ENCODE measurements at places on chromosomes 12 and 14.

DNA sequence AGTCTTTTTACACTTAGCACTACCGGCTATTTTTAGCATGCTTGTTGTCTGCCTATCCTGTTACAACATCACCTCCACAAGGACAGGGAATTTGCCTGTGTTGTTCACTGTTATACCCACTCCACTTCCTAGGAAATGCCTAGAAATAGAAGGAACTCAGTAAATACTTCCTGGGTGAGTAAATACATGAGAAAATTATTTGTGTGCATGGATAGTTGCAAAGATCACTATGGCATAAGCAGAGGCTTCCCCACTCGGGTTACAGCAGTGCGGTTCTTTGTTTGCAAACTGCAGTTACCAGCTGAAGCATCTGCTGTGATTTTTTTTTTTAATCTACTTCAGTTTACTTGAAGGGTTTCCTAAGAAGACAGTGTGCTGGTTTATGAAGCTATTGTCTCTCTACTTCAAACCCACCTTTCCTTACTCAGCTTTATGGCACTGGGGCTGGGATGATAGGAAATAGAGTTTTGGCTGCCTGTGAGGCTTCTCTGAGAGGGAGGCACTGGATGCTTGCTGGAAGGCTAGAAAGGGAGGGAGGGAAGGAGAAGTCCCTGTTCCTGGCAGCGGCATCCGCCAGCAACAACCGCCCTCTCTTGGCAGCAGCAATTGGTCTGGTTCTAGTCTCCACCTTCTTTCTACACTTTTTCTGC is 29.0 kb downstream of the PDE6H start:
- DNase-seq = peak; percentile 46

DNA sequence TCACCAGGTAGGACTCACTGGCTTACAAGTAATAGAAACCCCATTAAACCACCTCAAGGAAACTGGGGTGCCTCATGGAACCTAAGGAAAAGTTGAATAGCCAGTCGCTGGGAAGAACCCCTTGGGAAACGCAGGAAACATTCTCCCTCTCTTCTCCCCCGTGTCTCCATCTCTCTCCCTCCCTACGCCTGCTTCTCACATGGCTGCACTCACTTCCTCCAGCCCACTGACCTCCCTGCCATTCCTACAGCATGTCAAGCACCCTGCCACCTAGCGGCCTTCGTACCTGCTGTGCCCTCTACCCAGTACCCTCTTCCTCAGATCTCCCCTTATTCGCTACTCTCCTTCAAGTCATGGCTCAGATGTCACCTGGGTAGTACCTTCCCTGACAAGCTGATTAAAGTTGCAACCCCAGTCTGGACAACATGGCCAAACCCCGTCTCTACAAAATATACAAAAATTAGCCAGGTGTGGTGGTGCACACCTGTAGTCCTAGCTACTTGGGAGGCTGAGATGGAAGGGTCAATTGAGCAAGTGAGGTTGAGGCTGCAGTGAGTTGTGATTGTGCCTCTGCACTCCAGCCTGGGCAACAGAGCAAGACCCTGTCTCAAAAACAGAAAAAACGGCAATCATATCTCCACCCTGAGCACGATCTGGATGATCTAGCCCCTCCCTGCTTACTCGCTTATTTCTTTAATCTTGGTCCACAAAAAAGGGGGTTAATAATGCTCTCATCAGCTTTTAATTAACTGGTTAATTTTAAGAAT is 6.4 kb upstream of the DTX1 start:
- peak; percentile 53 for DNase-seq

- no peak for DNase-seq
These were observed 104.7 kb upstream of the IFNG-AS1 start for GRCh38 chr12:67884596-67884995.

GRCh38 chr12:122001466-122002209 is 20.0 kb upstream of the BCL7A start:
- no peak for DNase-seq

DNA sequence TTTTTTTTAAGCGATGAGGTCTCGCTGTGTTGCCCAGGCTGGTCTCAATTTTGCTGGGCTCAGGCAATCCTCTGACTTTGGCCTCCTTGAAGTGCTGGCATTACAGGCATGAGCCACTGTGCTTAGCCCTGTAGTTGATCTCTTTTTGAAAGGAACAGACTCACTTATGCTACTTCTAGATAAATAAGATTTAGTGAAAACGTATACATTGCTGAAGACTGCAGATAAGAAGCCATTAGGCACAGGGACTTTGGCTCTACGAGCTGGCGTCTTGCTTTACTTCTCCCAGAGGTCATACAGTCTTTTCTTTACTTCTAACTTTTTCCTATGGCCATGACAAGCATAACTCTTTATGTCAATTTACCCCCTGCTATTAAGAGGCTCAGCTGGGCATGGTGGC is 9.4 kb downstream of the PTGR2 start:
- no peak for DNase-seq

DNA sequence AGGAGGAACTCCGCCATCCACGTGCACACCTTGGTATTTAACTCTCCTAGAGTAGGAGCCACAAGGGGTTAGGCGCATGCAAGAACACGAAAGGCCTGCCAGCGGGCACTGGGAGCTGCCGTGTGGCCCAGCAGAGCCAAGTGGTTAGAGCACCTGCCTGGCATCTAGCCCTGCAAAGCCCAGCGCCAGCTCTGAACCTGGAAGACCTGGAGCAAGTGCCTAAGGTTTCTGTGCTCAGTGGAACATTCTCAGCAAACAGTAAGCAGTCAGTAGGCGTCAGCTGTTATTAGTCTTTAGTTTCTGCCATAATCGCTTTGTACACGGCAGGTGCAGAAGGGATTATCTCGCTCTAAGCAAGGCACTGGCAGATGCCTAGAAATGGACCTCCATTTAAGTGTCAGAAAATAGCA is 55.4 kb downstream of the SETD3 start:
- no peak for DNase-seq

GRCh38 chr12:94507455-94507854 is 47.8 kb upstream of the CEP83 start:
- no peak for DNase-seq

GRCh38 chr14:95597784-95598211 is 62.9 kb downstream of the GLRX5 start:
- DNase-seq = peak; percentile 41

DNA sequence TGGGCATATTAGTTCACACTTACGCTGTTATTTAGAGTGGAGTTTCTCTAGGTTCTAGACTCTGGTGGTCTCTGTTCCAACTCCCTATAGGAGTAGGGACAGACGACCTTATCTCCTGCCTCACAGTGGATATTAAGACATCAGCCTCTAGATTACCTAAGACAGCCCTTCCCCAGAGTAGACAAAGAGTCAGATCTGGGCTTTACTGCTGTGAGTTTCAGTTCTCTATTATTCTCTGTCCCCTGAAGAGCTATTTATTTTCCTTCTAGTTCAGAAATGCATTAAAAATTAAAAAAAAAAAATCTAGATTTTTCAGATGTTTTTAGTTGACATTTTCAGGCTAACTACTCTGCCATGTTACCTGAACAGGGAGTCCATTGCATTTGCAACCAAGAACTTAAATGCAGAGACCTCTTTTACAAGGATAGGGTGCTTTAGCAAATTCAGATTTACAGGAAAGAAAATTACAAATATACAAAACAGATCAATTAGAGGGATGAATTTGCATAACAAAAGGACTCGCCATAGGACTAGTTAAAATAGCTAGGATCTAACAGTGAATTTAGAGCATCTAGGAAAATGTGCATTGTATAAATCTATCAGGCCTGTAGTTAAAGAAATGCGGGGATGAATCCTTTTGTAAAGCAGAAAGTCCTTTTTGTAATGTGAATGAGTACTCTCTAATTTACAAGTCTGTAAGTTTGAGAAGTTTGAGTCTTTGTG is 381.4 kb downstream of the APAF1 start:
- no peak for DNase-seq

DNA sequence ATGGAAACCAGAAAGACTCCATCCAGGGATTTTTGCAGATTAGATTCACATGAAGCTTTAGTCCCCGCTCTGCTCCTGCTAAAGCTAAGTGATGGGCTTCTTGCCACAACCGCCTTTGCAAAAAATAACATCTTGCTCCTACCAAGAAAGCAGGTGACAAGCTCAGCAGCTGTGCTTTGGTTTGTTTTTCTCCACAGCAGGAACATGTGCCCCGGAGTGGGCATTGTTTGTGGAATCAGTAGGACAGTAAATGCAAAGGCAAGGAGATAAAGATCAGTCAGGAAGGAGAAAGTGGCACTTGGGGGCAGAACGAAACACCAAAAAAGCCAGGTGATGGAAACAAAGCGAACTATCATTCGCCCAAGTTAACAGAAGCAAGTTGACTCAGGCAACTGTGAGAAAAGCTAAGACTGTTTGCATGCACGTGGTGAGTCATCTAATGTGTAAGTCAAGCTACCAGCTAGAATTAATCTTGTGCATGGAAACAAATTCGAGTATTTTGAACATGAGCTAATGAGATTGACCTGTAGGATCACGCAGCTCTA is 165.5 kb upstream of the PLXNC1 start:
- no peak for DNase-seq

DNA sequence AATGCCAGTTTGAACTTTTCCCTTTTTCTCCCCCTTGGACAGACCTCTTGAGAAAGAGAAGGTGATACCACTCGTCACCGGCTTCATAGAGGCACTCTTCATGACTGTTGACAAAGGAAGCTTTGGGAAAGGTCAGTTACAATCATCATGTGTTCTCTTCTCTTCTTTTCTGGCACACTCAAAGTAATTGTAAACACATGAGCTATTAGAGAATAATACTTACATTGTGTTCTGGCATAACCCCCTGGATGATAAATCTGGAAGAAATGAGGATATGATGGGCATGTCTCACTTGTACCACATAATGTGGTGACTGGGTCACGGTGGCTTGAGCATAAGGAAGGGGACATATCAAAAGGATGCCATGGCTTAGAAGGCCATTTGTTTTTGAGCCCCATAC is 20.0 kb downstream of the UTP20 start:
- DNase-seq = no peak

DNA sequence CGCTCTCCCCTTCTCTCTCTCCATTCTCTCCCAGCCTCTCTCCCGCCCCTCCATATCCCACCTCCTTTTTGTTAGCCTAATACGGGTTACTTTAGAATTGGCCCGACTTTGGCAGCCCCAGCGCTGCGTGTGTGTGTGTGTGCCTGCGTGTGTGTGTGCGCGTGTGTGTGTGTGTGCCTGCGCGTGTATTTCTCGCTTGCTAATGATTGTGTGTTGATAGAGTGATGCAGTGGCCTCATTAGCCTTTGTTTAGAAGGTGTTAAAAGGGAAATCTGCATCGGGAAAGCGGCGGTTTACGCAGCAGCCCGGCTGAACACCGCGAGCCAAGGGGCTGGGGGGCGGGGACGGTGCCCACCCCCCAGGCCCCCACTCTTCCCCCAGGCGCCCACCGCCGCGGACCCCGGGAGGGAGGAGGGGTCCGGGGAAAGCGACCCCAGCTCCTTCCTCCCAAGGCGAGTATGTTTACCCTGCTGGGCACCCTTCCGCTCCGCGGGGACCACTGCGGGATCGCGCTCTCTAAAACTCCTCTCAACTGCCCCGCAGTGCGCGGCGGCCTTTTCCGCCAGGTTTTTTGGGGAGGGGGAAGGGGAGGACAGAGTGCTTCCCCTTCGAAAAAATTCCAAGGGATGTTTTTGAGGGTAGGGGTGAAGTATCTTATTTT is 6.8 kb upstream of the LHX5 start:
- no peak for DNase-seq

GRCh38 chr14:21534576-21534975 is 8.4 kb upstream of the SALL2 start:
- DNase-seq = no peak

- DNase-seq = no peak
These were observed 1.6 kb upstream of the CDKN1B start for GRCh38 chr12:12715459-12716150.

GRCh38 chr12:66666481-66666880 is 12.4 kb downstream of the GRIP1 start:
- no peak for DNase-seq

DNA sequence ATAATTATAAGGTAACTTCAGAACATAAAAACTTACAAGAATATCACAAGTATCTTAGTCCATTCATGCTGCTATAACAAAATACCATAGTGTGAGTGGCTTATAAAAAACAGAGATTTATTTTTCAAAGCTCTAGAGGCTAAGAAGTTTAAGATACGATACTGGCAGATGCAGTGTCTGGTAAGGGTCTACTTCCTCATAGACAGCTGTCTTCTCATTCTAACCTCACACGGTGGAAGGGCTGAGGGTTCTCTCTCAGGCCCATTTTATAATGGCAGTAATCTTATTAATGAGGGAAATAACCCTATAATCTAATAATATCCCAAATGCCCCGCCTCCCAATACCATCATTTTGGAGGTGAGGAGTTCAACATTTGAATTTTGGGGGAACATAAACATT is 23.7 kb upstream of the OSBPL8 start:
- DNase-seq = no peak

- no peak for DNase-seq
These were observed 197.7 kb downstream of the NAV3 start for GRCh38 chr12:78028426-78028825.

- DNase-seq = no peak
These were observed 943.6 kb downstream of the LRFN5 start for GRCh38 chr14:42550310-42550709.

DNA sequence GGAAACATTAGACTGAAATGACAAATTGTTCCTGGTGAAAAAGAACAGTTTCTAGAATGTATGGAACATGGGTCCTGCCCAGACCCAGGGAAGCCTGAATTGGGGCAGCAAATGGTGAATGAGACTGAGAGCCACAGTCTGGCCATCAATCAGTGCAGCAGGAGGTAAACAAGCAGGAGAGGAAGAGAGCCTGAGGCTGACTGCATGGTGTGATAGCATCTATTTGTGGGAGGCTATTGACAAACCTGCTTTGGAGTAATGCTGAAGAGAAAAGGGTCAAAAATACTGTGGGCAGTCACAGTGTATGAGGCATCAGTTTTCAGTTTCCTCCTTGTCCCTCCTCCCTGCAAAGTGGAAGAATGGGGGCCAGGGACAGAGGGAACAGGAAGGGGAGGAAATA is 136.8 kb downstream of the ANKS1B start:
- DNase-seq = no peak

DNA sequence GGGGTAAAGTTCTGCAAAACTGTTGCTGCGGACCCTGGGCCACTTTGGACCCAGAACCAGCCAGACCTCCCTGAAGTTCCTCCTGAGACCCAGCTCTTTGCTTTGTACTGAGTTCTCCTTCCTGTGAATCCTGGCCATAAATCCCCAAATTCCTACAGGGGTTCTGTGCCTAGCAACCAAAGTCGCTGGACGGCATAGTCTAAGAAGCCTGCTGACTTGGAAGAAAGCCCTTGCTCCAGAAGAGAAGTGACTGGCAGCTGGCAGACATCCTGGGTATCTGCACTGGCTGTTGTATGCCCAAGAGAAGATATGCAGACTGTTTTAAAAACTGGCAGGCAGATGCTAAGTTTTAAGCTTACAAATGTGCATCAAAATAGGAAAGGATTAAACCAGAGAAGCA is 99.9 kb upstream of the SLC24A4 start:
- no peak for DNase-seq

- DNase-seq = no peak
These were observed 72.5 kb upstream of the MYF6 start for GRCh38 chr12:80634903-80635302.
